ENCODE measurements at places on chromosomes 3 and 15.

DNA sequence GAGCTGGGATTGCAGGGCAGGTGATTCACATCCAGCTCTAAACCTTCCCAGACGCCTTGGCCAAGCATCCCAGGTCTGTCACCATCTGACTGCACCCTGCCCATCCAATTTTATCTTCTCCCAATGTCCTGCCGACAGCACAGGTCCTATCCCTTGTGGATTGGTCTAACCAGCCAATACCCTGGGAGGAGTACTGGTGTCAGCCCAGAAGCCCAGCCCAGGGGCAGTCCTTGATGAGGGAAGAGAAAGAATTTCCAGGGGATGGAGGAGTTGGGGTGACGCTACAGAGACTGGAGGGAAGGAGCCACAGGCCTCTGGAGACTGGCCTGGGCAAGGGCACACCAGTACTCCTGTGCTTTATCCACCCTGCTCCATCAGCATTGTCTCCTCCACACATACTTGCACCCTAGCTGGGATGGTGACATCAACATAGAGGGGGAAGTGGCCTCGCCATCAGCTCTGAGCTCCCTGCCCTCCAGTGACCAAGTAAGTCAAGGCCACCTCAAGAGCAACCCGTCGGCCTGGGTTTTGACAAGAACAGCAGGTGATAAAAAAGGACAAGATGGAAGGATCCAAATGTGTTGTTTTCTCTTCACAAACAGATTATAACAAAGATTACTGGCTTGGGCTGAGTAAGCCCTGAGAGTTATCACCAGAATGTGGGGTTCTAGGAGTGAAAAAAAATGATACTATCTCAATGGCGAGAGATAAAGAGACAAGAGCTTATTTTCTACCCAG, 114.6 kb downstream of the AQP9 start:
- DNase-seq = no peak

GRCh38 chr3:178382449-178383061, 153.7 kb upstream of the KCNMB2 start:
- DNase-seq = no peak

- DNase-seq = no peak
Observed at GRCh38 chr15:58532126-58532525, 100.3 kb downstream of the LIPC start.

DNA sequence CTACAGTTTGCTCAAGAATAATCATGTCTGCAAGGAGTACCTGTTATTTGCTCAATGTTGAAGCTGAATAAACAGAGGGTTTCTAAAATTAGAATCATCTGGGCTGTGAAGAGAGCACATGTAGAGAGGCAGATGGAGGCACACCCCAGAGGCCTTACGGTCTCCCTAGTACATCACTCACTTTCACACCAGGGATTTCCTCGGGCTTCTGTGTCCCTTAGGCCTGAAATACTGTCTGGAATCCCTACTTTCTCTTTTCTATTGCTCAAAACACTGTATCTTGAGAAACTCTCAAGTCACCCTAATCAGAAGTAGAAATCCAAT, 473.7 kb upstream of the ROBO2 start:
- DNase-seq = no peak

GRCh38 chr3:16881896-16882630, 2.7 kb upstream of the PLCL2 start:
- DNase-seq = no peak
